ENCODE measurements at places on chromosomes 5 and 9. TPM values are rescaled to one million over a fixed set of nuclear protein-coding genes. Genes with fewer than 3 reads are reported as not detected.

SOHLH1 gene
- not detected for total RNA-seq

FIBCD1 gene
- total RNA-seq = not detected

NR5A1 gene
- total RNA-seq = not detected

CCDC183 gene
- total RNA-seq = 0.76 TPM

C5orf22 gene
- total RNA-seq = 23.4 TPM

ANKRD55 gene
- 17.8 TPM for total RNA-seq

SLC27A6 gene
- total RNA-seq = not detected

MYOZ3 gene
- not detected for total RNA-seq

C5orf34 gene
- total RNA-seq = 9.6 TPM

CNTFR gene
- not detected for total RNA-seq

CARTPT gene
- total RNA-seq = not detected

CDC20B gene
- not detected for total RNA-seq

AGXT2 gene
- not detected for total RNA-seq

GCNT4 gene
- 2.2 TPM for total RNA-seq

OSMR gene
- total RNA-seq = not detected

NOL6 gene
- 32.2 TPM for total RNA-seq

APBB3 gene
- 33.3 TPM for total RNA-seq

ATG10 gene
- 9.4 TPM for total RNA-seq

APC gene
- 31.7 TPM for total RNA-seq

GAPT gene
- total RNA-seq = not detected

KCNV2 gene
- not detected for total RNA-seq

NUDCD2 gene
- 34.3 TPM for total RNA-seq

OR13D1 gene
- total RNA-seq = not detected

TMEM215 gene
- total RNA-seq = not detected

GRXCR2 gene
- not detected for total RNA-seq

PCDHB4 gene
- not detected for total RNA-seq

CTXN3 gene
- not detected for total RNA-seq

PRRT1B gene
- total RNA-seq = not detected

LHX3 gene
- total RNA-seq = not detected

CDH6 gene
- not detected for total RNA-seq

IL3 gene
- not detected for total RNA-seq

ABL1 gene
- 28.1 TPM for total RNA-seq

CHSY3 gene
- not detected for total RNA-seq

Measured in activated naive CD4-positive, alpha-beta T cell treated with anti-CD3 and anti-CD28 coated beads, Interleukin-2, amount 10 ng/mL, durations not matched to agents 5 hours and 36 hours (primary cell).